ENCODE measurements at places on chromosomes 2 and 18. TPM values are rescaled to one million over a fixed set of nuclear protein-coding genes. Genes with fewer than 3 reads are reported as not detected.

GRCh38 chr2:167475791-167476190 lies 587.5 kb downstream of the XIRP2 start:
- no peak overlapping the region for H3K4me3 ChIP-seq
- no peak overlapping the region for H3K27ac ChIP-seq
- no peaks in the 10 kb centered on the region for H3K36me3 ChIP-seq
- no peak for DNase-seq
- H3K4me1 ChIP-seq = no peaks in the 10 kb centered on the region
- no peaks in the 10 kb centered on the region for H3K27me3 ChIP-seq

DNA sequence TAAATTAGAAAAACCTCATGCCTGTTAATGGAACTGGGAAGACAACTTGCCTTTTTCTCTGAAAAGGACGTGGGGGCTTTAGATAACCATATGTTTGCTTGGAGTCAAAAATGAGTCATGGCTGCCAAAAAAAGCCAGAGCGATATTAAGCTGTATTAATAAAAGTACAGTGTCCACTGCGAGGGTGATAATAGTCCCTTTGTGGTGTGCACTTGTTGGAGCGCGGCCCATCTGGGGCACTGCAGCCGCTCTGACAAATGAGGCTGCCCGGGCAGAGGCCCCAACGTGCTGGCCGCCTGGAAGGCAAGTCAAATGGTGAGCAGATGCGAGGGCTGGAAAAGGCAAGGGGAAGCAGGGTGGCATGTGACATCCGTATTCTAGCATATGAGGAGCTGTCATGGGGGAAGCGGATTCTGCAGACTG lies 103.3 kb upstream of the NCK2 start:
- H3K4me3 ChIP-seq = no peak overlapping the region
- DNase-seq = no peak
- no peaks in the 10 kb centered on the region for H3K27me3 ChIP-seq
- H3K4me1 ChIP-seq = no peaks in the 10 kb centered on the region
- no peaks in the 10 kb centered on the region for H3K36me3 ChIP-seq

DNA sequence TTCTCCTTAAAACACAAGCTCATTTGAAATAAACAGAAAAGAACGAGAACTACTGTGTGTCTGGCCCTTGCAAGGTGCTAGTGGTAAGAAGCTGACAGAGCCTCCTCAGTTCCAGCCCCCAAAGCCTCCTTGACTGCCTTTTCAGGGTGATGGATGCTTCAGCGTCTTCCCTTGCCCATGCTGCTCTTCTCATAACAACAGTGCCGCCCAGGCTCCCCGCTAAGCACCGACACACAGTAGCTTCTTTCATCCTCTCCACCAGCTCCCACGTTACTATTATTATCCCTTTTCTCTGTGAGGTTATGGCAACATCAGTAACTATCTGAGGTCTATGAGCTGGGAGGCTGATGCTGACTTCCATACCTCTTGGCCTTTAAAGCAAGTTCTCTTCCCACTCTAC lies 418.6 kb downstream of the TSN start:
- H3K4me3 ChIP-seq = no peak overlapping the region
- H3K27ac ChIP-seq = no peak overlapping the region
- no peaks in the 10 kb centered on the region for H3K36me3 ChIP-seq
- no peaks in the 10 kb centered on the region for H3K4me1 ChIP-seq

GRCh38 chr2:54660752-54661151 lies 62.7 kb upstream of the EML6 start:
- H3K27me3 ChIP-seq = no peaks in the 10 kb centered on the region
- H3K27ac ChIP-seq = no peak overlapping the region
- H3K4me3 ChIP-seq = no peak overlapping the region
- no peak for DNase-seq

DNA sequence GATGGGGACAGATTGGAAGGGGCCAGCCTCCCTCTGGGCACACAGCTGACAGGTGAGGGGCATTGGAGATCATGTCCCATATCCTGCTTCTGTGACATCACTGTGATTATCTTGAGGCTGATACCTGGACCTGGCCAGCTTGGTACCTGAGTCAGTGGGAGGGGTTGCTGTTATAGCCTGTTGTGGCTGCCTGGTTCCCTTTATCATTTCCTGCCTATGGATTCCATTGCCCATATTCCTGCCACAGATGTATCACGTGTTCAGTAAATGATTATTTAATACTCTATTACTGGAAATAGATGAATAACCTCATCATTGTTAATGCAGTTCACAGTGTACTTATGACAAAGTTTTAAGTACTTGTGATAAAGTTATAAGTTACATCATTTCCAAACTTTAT lies 7.8 kb upstream of the SCYGR1 start:
- H3K36me3 ChIP-seq = no peaks in the 10 kb centered on the region
- H3K4me1 ChIP-seq = no peaks in the 10 kb centered on the region

Gene RAX
- not detected for total RNA-seq

Gene FSIP2
- total RNA-seq = 0.26 TPM

Gene PLCL1
- 25.4 TPM for total RNA-seq
